ENCODE measurements at places on chromosomes 12 and 14. TPM values are rescaled to one million over a fixed set of nuclear protein-coding genes. Genes with fewer than 3 reads are reported as not detected.

LALBA gene
- total RNA-seq = not detected

HOXC12 gene
- total RNA-seq = not detected

ITGB7 gene
- 17.0 TPM for total RNA-seq

ADAM21 gene
- 0.27 TPM for total RNA-seq

VRTN gene
- total RNA-seq = under 0.01 TPM

SYCP3 gene
- total RNA-seq = 0.27 TPM

OTOGL gene
- total RNA-seq = under 0.01 TPM

GARIN6 gene
- total RNA-seq = not detected

DRAM1 gene
- total RNA-seq = 22.4 TPM

SYNJ2BP gene
- total RNA-seq = 7.8 TPM

TCL1B gene
- total RNA-seq = not detected

TMEM229B gene
- total RNA-seq = 46.3 TPM

GNB3 gene
- 1.9 TPM for total RNA-seq

OAS2 gene
- total RNA-seq = 34.7 TPM

PLCZ1 gene
- not detected for total RNA-seq

DAO gene
- total RNA-seq = not detected

SLC38A4 gene
- not detected for total RNA-seq

STAC3 gene
- total RNA-seq = 1.1 TPM

CCDC198 gene
- total RNA-seq = not detected

NXPH4 gene
- not detected for total RNA-seq

TTC6 gene
- total RNA-seq = not detected

PLXNC1 gene
- 49.8 TPM for total RNA-seq

USP44 gene
- 0.54 TPM for total RNA-seq

BMP4 gene
- total RNA-seq = 0.27 TPM

CD27 gene
- 1.1 TPM for total RNA-seq

KCNMB4 gene
- total RNA-seq = 3.0 TPM

SLC6A15 gene
- not detected for total RNA-seq

PSMA6 gene
- 153 TPM for total RNA-seq

ZDHHC22 gene
- not detected for total RNA-seq

FOXA1 gene
- 0.27 TPM for total RNA-seq

RASAL1 gene
- total RNA-seq = 0.27 TPM

VEZT gene
- total RNA-seq = 44.4 TPM

TAS2R13 gene
- total RNA-seq = 1.3 TPM

MYRFL gene
- total RNA-seq = not detected

CMA1 gene
- not detected for total RNA-seq

ATN1 gene
- total RNA-seq = 25.0 TPM

FBRSL1 gene
- 23.7 TPM for total RNA-seq

WNT5B gene
- 1.1 TPM for total RNA-seq

PLEK2 gene
- not detected for total RNA-seq

BTBD7 gene
- 10.5 TPM for total RNA-seq

Data from hematopoietic multipotent progenitor cell (in vitro differentiated cells).